Cerebellar nuclear complex (tissue), 1 donor: ENCODE measurements at places on chromosomes 7 and 10.

GRCh38 chr7:114921631-114922025, 266 bp upstream of the MDFIC start:
- DNase-seq, result no peak

- DNase-seq, result no peak
Measured at GRCh38 chr7:87154569-87154968, 2.3 kb downstream of the DMTF1 start.

- no peak for DNase-seq
Measured at GRCh38 chr7:146150153-146150552, 33.6 kb downstream of the CNTNAP2 start.

DNA sequence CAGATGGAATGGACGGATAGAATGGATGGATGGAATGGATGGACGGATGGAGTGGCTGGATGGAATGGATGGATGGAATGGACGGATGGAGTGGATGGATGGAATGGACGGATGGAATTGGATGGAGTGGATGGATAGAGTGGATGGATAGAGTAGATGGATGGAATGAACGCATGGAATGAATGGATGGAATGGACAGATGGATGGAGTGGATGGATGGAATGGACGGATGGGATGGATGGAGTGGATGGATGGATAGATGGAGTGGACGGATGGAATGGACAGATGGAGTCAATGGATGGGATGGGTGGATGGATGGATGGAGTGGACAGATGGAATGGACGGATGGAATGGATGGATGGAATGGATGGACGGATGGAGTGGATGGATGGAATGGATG, 259.7 kb upstream of the C7orf33 start:
- no peak for DNase-seq

GRCh38 chr10:14548474-14548873, 217.8 kb upstream of the FRMD4A start:
- no peak for DNase-seq

DNA sequence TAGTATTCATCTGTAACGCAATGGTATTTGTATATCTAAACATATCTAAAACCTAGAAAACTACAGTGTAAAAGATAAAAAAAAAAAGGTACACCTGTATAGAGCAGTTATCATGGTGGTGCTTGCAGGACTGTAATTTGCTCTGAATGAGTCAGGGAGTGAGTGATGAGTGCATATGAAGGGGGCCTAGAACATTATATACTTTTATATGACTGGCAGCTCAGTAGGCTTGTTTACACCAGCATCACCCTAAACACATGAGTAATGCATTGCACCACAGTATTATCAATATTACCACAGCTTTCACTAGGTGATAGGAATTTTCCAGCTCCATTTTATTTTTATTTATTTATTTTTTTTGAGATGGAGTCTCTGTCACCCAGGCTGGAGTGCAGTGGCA, 40.8 kb downstream of the TRIM24 start:
- DNase-seq, result no peak

DNA sequence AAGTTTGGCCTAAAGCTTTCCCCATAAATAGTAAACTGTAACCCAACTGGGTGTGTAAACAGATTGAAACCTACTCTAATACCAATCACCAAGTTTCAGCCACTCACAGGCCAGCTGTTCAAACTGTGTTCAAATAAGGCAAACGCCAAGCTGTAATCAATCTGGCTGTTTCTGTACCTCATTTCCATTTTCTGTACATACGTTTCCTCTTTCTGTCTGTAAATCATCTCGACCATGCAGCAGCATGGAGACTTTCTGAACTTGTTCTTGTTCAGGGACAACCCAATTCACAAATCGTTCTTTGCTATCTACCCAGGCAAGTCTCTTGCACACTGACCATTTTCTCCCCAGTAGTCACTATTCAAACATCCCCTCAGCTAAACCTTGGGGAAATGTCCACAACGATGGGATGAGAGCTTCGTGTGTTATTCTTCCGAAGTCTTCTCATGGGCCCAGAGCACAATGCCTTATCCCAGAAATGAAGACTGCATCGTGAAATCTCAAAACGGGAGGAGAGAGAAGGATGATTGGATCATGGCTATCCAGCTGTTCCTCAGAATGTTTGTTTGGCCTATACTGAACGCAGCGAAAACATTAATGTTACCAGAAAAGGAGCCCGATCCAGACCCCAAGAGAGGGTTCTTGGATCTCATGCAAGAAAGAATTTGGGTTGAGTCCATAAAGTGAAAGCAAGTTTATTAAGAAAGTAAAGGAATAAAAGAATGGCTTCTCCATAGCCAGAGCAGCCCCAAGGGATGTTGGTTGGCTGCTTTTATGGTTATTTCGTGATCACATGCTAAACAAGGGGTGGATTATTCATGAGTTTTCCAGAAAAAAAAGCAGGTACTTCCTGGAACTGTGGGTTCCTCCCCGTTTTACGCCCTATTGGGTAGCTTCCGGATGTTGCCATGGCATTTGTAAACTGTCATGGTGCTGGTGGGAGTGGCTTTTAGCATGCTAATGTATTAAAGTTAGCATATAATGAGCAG, 86.2 kb downstream of the SLC16A9 start:
- DNase-seq, result no peak

- no peak for DNase-seq
Measured at GRCh38 chr10:122294511-122295450, 23.7 kb downstream of the BTBD16 start.

- no peak for DNase-seq
Measured at GRCh38 chr10:88330174-88330573, 252.9 kb downstream of the RNLS start.

- DNase-seq, result no peak
Measured at GRCh38 chr10:35940141-35941041, 298.3 kb upstream of the FZD8 start.

- no peak for DNase-seq
Measured at GRCh38 chr7:121302214-121302745, 26.5 kb upstream of the WNT16 start.

- DNase-seq, result no peak
Measured at GRCh38 chr7:80760292-80760691, 121.8 kb downstream of the CD36 start.
